ENCODE measurements at places on chromosomes 5 and 9.

DNA sequence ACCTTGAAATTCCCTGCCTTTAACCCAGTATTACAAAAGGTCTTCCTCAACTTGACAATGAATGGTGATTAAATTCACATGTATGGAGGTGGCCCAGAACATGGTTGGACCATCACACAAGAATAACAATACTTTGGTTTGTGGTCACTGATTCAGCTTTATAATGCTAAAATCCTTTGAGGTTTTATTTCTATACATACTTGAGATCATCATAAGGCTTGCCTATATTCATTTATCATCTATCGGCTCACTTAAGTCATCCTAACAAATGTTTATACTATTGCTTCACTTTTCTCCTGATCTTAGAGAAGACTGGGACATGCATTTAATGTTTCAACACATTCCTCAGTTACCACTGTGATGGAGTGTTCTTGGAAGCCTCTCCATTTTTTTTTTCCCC, 191.3 kb downstream of the DMAC1 start:
- H3K4me3 ChIP-seq = no peak overlapping the region
- no peak overlapping the region for H3K27ac ChIP-seq
- DNase-seq = no peak

DNA sequence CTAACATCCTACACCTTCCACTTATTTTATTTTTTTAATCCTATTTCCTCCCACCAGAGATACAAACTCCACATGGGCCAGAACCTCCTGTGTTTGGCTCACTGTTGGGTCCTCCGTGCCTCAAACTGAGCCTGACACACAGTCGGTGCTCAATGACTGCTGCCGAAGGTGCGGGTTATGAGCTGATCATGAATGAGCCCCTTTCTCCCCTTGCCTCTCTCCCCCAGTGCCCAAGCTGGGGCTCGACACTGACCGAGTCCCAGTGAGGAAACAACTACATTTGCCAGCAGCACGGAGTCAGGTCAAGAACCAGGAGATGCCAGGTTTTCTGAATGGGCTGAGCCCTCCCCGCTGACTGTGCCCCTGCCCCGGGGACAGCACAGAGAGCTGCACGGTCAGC, 45.0 kb downstream of the SARDH start:
- no peak overlapping the region for H3K4me3 ChIP-seq
- H3K27ac ChIP-seq = no peak overlapping the region
- no peaks in the 10 kb centered on the region for H3K27me3 ChIP-seq
- no peak for DNase-seq

- no peaks in the 10 kb centered on the region for H3K27me3 ChIP-seq
- H3K4me3 ChIP-seq = peak within 1 kb of the TSS; percentile 42
- H3K36me3 ChIP-seq = no peaks in the 10 kb centered on the region
- no peaks in the 10 kb centered on the region for H3K4me1 ChIP-seq
- DNase-seq = peak; percentile 21
- no peak within 1 kb of the TSS for H3K27ac ChIP-seq
These were observed at the start of gene SMIM32 for GRCh38 chr5:136192526-136193321. Gene SMIM32 (minus strand): TSS chr5:136193162. CDS start chr5:136192524, 638 bp downstream.

DNA sequence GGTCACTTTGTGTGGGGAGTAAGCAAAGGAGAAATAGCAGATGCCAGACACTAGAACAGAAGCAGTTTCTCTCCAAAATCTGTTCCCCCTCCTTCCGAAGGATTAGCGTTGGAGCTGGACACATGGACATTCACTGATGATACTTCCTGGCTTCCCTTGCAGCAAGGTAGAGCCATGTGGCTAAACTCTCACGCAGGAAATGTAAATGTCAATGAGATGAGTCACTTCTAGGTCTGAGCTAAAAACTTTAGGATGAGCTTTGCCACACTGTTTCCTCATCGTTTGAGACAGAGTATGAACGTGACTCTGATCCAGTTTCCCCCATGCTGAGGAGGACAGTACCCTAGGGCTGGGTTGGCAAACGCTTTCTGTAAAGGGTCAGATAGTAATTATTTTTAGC, 5.1 kb downstream of the BHMT2 start:
- H3K36me3 ChIP-seq = no peaks in the 10 kb centered on the region
- H3K4me3 ChIP-seq = no peak overlapping the region
- no peaks in the 10 kb centered on the region for H3K27me3 ChIP-seq
- no peak for DNase-seq
- H3K27ac ChIP-seq = no peak overlapping the region

DNA sequence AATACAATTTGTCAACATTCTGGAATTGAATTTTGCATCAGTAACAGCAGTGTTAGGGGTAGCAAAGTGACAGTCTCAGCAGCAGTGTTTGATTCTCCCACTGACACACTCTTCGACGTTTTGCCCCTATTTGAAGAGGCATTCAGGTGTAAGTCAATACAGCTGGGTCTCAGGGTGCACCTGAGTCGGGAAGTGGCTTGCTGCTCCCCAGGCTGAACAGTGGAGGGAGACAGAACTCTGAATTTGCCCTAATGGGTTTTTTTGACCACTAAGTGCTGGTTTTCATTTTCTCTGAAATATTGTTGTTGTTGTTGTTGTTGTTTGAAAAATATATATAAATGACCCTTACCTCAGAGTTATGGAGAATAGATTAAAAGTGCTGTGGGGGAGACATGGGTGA, 223.2 kb downstream of the TLR4 start:
- DNase-seq = no peak
